T-helper 9 cell (primary cell): ENCODE measurements at places on chromosomes 3 and 15.

DNA sequence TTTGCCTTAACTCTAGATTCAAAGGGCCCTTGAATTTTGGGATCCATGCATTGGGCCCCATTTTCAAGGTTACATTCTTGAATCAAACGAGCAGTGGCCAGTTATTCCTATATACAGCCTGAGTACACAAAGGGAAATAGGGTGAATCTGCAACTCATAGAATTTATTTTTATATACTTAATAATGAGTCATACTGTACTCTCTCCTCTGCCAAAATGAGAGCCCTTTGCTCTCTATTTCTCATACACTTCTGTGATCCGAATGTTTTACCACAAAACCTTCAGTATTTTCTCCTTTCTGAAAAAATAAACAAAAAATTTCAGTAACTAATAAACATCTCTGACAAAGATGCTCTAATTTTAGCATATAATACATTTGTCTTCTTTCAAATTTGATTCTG is 116.7 kb downstream of the SERPINI1 start:
- DNase-seq, result no peak

DNA sequence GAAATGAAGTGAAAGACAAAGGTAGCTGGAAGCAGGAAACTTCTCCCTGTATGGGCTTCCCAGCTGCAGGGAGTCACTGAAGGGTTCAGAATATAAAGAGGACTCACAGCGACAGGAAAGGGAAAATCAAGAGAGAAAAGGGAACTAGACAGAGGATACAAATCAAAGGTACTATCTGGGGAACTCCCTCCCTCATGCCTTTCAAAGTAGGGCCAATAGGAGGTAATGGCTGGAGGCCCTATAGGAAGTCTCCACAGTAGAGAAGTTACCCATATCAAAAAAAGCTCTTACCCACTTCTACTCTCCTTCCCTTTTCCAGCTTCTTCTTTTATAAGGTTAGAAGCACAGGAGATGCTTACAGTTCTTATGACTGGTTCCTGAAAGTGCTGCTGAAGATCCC is 43.5 kb downstream of the FMN1 start:
- DNase-seq, result no peak

DNA sequence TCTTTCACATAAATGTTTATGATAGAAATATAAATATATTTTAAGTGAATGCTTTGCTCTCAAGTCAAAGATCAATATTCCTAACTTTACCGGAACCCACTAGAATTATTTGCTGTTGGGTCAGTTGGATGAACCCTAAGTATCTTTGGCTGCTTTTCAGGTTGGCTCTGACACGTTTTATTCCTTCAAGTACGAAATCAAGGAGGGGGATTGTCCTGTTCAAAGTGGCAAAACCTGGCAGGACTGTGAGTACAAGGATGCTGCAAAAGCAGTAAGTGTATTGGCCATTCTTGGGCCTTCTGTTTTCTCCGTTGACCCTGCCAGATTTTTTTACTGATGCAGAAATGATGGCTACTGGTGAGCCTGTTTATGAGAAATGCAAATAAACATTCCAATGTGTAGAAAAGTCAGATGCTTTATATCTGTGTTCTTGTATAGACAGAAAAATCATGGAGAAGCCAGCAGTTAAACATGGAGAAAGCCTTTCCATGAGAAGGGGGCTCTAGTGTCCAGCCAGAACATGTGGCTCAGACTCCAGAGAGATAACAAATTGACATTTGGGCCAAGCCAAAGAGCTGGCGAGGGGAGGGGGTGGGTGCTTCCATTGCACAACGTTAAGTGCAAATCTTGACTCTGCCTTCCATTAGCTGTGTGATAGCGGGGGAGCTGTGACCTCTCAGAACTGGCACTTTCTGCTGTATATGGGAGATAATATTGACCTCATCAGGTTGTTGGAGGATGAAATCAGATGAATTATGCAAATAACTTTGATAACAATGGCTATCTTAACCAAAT is 3.0 kb downstream of the KNG1 start:
- no peak for DNase-seq

DNA sequence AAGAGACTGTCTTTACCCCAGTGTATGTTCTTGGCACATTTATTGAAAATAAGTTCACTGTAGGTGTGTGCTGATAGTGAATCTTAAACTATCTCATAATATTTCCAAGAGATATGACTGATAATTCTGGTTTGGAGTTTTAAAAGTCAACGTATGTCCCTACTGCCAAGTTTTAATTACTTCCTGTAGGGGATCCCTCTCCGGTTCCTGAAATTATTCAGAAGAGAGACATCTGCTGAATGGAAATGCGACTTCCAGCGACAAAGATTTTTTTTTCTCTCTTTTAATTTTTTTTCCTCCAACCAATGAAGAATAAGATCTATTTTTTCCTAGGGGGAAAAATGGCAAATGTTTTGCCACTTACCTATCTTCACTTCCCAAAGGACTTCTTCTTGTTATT is 498.9 kb upstream of the TGFBR2 start:
- no peak for DNase-seq

DNA sequence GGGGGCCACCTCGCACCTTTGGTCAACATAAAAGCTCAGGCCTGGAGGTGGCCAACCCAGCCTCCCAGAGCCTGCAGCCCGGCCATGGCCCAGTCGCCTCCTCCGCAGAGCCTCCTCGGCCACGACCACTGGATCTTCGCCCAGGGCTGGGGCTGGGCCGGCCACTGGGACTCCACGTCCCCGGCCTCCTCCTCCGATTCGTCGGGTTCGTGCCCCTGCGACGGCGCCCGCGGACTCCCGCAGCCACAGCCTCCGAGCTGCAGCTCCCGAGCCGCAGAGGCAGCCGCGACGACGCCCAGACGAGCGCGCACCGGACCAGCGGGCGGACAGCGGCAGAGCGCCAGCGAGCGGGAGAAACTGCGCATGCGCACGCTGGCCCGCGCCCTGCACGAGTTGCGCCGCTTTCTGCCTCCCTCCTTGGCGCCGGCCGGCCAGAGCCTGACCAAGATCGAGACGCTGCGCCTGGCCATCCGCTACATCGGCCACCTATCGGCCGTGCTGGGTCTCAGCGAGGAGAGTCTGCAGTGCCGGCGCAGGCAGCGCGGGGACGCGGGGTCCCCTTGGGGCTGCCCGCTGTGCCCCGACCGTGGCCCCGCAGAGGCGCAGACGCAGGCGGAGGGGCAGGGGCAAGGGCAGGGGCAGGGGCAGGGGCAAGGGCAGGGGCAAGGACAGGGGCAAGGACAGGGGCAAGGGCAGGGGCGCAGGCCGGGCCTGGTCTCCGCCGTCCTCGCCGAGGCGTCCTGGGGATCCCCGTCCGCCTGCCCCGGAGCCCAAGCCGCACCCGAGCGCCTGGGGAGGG is at the start of gene MESP2:
Gene MESP2 (plus strand): TSS at position 59 of the 799 bp plus-strand sequence. CDS start 26 bp downstream, at position 85.
- DNase-seq, result peak; percentile 20

DNA sequence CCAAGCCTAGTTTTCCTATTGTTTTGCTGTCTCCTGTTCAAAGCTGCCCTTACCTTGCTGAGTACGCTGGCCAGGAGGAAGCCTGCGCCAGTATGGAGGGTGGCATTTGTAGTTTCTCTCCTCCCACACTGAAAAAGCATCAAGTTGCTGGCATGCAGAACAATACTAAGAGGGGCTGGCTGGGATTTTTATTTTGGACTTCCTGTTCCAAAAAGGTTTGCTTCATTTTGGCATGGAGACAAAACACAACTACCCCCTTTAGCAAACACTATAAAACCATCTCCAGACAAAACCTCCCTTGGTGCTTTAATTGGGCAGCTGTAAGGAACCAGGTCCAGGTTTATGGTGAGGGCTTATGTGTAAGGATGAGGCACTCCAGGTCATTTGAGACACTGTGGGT is 457.6 kb downstream of the PDCD6IP start:
- DNase-seq, result no peak

GRCh38 chr3:123679712-123680386 is 95.0 kb upstream of the HACD2 start:
- no peak for DNase-seq

DNA sequence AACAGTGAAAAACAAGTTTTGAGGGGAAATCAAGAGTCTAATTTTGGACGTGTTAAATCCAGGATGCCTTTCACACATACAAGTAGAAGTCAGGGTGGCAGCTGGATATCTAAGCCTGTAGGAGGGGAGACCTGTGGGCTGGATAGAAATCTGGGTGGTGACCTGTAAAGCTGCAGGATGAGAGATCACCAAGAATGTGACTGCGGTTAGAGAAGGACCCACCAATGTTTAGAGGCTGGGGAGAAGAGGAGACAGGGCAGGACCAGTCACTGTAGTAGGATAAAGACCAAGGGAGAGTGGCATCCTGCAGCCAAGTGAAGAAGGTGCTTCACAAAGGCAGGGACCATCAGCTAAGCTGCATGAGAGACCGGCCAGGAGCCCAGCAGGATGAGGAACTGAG is 36.2 kb downstream of the MRAS start:
- DNase-seq, result no peak

GRCh38 chr15:99054892-99055291 is 47.3 kb upstream of the PGPEP1L start:
- DNase-seq, result no peak
